AG04450 (cell line): ENCODE measurements at places on chromosomes 4 and X.

DNA sequence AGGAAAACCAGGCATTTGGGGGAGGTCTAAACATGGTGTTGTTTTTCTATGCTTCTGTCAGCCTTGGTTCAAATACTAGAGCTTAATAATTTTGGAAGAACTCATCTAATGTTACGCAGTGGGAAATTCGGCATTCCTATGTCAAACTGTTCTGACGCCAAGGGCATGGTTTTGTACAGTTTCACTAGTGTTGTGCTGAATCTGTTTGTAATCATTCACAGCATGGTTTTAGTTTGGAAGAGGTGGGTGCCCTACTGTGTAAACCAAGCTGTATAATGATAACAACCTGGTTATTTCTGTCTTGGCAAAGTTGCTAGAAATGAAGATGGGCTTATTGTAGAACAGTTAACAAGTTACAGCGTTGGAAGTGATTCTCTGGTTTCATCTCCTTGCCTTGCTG, 5.2 kb downstream of the DDX3X start:
- DNase-seq: no peak

GRCh38 chrX:55695227-55696018, 22.1 kb upstream of the RRAGB start:
- DNase-seq: no peak

DNA sequence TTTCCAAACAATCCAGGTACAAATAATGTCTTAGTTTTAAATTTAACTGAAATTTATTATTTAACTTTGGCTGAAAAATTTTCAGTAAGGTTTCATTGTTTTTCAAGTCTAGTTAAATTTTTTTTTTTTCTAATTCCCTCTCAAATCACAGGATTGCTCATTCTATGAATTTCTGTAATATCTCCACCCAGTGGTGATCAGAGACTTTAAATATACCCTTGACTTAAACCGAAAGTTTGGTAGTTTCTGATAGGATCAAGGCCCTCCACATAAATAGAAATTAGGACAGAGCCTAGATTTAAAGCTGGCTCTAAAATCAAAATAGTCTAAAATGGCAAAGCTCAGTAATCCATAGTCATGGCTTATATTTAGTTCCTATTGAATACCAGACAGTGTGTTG, 175.4 kb downstream of the TBCK start:
- DNase-seq: no peak

DNA sequence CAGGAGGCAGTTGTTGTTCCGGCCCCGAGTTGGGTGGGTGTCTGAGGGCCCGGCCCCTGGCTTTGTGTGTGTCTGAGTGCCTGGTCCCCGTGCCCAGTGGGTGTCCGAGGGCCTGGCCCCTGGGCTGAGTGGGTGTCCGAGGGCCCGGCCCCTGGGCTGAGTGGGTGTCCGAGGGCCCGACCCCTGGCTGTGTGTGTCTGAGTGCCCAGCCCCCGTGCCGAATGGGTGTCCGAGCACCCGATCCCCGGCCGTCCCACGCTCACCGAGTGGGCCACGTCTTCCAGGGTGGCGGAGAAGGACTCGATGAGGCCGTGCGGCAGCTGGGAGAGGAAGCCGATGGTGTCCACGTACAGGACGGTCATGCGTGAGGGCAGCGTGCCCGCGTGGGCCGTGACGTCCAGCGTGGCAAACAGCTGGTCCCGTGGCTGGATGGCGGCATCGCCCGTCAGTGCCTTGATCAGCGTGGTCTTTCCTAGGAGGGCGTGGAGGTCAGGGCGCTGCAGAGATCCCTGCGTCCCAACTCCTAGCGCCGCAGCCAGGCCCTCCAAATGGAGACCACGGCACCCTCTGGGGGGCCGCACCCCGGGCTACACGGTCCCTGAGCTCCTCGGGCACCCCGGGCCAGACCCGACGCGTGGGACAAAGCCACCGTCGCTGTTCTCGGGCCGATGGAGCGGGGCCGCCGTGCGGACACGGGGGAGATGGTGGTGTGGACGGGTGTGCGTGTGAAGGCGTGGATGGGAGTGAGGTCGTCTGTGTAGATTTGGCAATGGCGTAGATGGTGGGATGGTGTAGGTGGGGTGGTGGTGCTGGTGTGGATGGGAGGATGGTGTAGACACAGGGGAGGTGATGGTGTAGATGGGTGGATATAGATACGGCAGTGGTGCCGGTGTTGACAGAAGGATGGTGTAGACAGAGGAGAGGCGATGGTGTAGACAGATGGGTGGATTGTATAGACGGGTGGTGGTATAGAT, 7.2 kb downstream of the GTPBP6 start:
- no peak for DNase-seq

- no peak for DNase-seq
Measured at GRCh38 chr4:126761947-126762662, 870.7 kb upstream of the INTU start.

- no peak for DNase-seq
Measured at GRCh38 chr4:13982010-13982409, 354.5 kb upstream of the BOD1L1 start.

DNA sequence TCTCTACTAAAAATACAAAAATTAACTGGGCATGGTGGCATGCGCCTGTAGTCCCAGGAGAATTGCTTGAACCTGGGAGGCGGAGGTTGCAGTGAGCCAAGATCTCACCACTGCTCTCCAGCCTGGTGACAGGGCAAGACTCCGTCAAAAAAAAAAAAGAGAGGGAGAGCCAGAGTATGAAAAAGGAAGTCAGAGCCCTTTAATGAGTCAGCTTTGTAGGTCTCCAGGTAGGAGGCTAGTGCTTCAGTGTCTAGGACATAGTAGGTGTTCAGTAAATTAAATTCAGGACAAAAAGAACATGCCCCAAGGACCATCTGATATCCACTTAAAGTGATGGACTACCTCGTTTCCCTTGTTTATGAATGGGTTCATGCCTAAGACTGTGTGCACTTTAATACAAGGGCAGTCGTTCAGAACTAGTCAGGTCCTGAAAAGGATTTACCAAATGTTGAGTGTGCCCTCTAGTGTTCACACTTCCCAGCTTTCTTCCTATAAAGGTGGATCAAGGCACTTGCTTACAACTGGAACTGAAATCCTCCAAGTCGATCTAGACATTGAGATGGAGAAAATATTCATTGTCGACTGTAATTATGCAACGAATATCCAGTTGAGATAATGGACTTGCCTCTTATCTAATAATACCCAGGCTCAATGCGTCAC, 29.0 kb downstream of the F9 start:
- peak; percentile 1 for DNase-seq

DNA sequence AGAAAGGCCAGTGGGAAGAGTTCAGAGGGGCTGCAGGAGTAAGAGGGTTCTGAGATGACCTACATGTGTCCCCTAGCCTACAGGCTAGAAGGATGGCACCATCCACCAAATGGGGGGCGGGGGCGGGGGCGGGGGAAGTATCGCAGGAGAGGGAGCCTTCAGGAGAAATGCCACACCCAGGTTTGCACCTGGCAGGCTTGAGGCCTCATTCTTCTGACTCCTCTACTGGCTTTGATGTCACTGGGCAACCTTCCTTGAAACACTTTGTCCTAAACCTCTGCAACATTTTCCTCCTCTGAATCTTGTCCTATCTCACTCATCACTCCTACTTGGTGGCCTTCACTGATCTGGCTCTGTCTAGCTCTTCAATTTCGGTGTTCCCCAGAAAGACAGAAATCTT, 24.0 kb downstream of the CD99L2 start:
- DNase-seq: no peak

DNA sequence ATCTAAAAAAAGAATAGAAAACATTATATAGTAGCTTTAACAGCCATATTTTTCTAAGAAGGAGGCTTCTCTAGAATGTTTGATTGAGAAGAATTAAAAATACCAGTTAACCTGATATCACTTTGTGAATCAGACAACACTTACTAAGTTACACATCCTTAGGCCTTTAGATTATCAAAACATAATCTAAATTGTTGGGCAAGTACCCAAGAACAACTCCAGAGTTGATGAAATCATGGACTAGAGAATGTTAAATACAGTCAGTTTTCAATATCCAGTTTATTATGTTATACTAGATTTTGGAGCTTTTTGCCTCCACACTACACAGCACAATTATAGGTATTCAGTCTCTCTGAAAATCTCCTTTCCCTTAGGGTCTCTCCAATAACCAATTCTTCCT, 39.6 kb downstream of the ARL13A start:
- DNase-seq: no peak

DNA sequence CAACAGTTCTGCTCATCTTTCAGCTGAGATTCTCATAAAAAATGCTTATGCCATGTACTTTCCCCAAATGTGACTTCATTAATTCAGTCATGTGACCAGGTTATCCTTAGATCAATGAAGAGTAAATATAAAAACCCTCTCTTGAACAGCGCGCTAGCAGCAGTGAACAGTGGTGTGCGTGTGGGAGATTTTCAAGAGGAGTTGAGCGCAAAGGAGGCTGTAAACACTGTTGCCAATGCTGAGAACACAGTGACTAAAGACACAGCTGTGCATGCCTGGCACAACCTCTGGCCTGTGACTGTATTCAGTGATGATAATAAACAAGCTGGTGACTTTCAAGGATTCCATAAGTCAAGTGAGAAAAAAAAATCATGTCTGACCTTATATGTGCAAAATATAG, 25.1 kb downstream of the MSX1 start:
- no peak for DNase-seq
